ENCODE measurements at places on chromosomes 6 and 20.

GRCh38 chr6:7127680-7128079 is 19.9 kb downstream of the RREB1 start:
- DNase-seq, result no peak

DNA sequence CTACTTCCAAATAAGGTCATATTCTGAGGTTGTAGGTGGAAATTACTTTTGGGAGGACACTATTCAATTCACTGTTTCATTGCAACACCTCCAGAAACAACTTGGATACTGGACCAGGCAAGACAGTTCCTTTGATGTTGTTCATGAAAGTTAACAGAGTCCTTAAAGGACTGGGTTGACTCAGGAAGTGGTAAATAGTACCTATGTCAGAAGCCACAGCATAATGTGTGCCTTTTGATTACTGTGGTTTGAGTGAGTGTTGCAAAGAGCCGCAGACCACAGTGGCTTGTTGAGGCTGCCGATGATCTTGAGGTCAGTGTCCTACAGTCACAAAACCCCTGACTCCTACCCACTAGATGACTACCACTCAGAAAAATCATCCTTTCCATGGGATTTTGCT is 10.9 kb downstream of the IL20RA start:
- DNase-seq, result no peak

- DNase-seq, result no peak
Observed at GRCh38 chr20:43102394-43102793, 87.3 kb downstream of the PTPRT start.

DNA sequence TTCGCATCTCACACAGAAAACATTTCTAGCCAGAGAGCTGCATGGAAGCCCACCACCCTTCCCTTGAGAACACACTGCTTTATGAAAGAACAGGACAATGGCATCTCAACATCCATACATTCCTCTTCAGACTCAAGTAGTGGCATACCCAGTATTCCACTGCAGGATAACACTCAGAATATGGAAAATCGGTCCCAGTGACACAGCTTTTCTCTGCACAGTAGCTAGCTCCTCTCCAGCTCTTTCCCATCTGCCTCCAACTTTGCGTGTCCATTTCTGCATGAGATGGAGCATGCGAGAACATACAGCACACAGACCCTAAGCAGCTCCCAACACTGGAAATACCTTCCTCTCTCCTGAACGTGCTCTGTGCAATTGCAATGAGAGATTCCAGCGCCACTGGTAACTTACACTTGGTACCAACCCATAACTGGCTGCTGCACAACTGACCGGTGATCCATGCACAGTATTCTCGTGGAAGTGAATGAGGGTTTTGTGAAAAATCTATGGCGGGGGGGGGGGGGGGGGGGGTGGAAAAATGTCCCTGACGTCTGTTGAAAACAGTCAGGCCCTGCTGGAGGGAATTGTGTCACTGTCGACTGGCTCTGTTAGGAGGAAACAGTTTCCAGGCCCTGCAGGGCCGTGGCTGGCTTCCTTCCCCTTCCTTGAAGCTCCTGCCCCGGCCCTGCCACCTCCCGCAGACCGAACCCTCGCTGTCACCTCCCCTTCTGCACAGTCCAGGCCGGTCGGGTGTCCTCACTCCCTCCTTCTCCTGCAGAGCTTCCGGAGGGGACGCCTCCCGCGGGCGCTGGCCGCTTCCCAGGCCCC is 265.9 kb upstream of the QKI start:
- DNase-seq, result no peak

- no peak for DNase-seq
Observed at GRCh38 chr6:168026925-168027324, 29.5 kb downstream of the KIF25 start.

GRCh38 chr20:7775072-7775471 is 165.2 kb downstream of the HAO1 start:
- no peak for DNase-seq

DNA sequence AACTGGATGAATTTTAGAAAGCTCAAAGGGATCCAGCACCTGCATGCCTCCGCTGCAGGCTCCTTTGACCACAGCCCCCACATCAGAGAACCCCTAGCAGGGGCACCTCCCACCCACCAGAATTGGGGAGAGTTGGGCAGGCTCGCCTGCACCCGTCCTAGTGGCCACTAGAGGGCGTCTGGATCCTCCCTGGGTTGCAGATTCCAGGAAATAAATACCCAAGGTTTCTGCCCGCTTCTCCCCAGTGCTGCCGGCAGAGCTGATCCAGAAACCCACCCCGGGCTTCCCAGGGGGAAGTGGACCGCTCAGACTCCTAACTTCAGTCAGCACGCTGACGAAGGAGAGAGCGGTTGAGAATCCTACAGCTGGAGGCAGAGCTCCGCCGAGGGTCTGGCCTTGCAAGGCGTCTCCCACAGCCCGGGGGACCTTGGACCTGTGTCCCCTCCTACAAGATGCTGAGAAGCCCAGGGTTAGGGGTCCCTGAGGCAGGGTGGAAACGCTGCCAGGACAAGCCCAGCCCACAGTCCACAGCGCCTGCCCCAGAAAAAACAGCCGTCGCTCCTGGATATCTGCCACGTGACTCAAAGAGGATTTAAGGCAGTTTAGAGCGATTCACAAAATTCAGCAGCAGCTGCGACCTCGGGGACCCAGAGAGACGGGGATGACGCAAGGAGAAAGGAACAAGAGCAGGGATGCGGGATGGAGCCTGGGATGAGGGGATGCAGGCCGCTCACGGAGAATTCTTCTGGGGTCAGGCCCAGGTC is 32.6 kb upstream of the PHACTR3 start:
- DNase-seq, result no peak

DNA sequence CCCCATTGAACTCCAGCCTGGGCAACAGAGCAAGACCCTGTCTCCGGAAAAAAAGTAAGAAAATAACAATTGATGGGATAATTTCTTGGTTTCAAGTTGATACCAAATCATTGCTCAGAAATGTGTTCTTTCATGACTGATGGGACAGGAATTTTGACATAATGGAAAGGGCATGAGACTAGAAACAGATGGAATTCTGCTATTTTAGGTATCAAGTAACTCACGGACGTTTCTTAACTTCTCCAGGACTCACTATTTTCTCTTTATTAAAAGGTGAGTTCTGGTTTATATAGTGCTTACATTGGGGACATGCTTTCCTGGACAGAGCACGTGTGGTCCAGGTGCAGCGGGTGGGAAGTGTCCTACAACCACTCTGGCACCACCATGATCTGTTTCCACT is 6.0 kb upstream of the DSP start:
- DNase-seq, result no peak

DNA sequence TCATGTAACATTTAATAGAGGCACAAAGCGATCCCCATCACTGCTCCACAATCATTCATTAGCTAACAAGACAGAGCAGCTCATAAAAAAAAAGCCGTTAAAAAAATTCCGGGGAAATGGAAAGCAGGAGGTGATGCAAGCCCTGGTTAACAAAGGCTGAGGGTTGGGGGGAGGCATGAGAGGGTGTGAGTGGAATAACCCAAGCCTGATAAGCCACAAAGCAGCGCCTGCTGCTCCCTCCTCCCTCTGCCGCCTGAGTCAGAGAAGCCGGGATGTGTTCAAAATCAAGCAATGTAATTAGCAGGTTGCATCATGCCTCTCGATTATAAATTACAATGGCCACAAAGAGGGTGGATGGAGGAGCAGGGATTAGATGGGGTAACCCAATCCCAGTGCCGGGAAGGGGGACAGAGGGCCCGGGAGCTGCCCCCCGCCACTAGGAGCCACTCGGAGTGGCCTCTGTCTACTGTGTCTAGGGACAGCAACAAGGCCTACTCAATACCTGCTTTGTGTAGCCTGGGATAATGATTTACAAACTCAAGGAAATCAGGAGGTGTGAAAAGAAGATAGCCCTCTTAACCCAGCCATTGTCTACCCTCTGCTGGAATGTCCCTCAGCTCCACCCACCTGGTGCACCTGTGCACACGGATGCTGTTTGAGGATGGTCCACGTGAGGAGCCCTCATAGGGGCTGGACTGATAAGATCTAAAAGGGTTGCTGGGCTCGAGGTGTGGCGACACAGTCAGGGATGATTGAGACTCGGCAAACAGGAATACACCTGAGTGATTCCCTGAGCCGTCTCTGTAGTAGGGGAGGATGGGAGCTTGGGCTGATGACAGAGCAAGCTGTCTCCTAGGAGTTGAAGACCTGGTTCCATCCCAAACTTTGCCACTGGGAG is 156.9 kb downstream of the VEGFA start:
- DNase-seq, result peak; percentile 67

GRCh38 chr6:90021711-90022110 is 127.4 kb downstream of the GJA10 start:
- DNase-seq, result no peak

DNA sequence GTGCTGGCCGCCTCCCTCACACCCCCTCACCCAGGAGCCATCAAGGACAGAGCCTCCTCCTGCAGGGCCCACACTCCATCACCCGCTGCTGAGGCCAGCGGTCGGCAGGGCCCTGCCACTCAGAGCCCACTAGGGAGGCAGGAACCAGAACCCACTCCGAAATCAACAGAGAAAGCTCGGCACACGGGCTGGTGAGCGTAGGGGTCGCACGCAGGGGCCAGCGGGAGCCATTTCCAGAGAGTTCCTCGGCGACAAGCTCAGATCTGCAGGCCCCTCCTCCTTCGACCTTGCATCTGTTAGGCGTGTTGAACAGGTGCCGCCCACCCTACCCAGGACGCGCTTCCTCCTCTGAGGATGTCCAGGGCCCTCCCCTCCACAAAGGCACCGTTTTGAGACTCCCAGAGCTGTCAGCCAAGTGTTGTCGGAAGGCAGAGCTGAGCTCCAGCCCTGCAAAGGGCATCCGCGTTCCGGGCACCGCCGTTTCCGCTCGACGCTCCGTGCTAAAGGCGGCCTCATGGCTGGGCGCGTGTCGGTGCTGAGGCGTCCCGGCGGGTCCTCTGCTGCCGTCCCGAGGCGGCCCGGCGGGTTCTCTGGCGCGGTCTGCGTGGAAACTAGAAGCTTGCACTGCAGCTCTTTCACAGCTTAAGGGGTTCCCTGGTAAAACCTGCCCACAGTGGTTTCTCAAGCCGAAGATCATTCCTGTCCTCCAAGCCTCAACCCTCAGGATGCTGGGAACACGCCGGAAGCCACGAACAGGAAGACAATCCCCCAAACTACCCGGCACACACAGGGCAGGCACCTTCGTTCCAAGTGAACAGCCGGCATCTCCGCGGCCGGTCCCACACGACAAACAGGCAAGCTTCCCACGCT is 6.8 kb downstream of the KCNQ2 start:
- no peak for DNase-seq

DNA sequence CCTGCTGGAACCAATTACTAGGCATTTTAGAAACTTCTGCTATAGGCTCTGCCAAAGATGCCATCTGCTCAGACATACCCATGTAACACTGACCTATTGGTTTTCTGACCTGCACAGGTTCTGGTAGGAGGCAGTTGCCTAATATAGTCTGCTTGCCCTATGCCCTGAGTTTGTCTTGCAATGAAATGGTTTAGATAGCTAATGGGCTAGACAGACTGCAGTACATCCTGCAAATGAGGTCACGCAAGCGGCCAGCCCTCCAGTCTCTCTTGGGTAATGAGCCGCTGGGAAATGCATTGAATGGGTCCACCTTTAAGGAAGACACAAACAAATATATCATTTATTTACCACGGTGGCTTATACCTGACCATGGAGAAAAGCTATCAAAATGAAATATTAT is 90.6 kb upstream of the B3GAT2 start:
- DNase-seq, result no peak

DNA sequence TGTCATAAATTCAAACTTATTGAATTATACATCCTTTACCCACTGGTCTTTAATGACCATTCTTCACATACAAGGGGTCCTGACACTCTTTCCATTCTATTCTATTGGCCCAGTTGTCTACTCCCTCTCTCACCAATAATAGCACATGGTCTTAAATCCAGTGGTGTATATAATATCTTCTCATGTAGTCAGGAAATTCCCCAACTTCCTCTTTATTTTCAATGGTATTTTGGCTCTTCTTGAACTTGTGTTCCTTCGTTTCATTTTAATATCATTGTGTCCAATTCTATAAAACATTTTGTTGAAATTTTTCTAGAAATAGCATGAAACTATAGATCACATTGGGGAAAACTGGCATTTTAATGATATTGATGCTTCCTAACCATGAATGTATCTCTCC is 36.8 kb downstream of the PSMB9 start:
- no peak for DNase-seq

DNA sequence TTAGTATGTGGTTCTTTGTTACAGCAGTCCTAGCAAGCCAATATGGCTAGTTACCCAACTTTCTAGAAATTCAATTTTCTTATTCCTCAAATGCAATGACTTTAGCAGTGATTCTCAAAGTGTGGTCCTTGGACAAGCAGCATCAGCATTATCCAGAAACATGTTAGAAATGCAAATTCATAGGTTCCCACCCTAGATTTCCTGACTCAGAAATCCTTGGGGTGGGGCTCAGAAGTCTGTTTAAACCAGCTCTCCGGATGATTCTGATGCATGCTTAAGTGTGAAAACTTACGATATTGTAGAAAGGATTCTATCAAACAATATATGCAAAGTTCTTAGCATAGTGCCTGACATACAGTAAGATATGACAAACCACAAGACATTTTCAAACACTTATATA is 757.1 kb downstream of the DHX35 start:
- DNase-seq, result no peak
